ENCODE measurements at places on chromosomes 16 and 17.

DNA sequence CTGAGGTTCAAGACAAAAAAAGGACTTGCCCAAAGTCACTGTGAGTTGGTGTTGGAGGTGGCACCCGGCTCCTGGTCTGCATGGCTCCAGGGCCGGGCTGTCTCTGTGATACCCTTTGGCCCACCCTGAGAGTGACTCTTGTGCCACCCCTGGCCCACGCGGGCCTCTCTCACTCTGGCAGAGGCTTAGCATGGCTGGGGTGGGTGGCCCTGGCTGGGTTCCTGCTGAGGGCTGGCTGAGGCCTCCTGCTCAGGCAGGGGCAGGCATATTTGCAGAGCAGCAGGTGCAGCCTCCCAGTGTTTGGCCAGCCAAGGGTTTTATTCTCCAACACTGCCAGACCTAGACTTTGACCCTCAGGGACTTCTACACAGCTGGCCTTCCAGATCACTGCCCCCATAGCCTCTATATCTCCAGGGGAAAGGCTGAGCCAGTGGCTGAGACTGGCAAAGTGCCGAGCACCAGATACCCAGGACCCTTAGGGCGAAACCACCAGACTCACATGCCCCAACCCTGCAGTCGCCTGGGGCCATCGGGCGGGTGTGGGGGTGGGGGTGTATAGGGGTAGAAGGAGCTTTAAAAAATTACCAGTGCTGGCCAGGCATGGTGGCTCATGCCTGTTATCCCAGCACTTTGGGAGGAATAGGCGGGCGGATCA lies 21.5 kb upstream of the ADGRG1 start:
- DNase-seq, result no peak

GRCh38 chr16:47895146-47895545 lies 260.6 kb downstream of the ABCC12 start:
- DNase-seq, result no peak

GRCh38 chr16:74651841-74652240 lies 14.8 kb downstream of the RFWD3 start:
- DNase-seq, result no peak

GRCh38 chr17:82399601-82400101 lies 18.5 kb upstream of the HEXD start:
- no peak for DNase-seq

DNA sequence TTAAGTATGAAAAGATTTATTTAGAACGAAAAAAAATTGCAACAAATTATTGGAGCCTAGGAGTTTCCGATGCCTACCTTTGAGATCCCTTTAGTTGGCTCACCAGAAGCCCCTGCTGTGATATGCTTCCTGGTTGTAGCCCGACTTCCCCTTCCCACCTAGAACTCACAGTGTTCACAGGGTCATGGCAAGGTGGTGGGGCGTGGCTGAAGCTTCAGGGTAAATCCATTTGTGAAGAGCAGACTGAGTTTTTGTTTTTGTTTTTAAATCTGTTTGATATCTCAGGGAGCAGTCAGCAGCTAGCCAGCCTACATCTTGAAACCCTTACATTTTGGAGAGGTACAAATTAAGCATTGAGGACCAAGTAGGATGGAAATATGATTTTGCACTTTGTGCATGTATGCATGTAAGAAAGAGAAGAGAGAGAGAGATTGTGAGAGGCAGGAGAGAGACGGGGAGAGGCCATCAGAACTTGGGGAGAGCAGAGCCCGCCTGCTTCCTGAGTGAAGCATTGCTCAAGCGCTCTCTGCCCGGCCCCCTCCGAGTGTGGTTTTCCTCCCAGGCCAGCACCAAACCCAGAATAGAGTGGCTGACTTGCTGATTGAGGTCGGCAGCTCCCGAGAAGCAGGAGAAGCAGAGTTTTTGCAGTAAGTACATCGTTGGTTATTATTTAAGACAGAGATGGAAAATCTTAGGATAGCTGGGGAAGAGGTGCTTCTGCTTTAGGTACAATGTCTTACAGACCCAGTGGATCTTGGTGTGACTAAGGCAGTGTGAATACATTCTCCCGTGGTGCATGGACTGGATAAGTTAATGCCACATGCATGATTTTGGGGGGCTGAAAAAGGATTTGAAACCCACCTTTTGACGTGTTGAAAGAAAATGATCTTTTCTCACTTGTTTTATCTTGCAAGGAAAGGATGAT lies 64.2 kb downstream of the SPECC1 start:
- no peak for DNase-seq

DNA sequence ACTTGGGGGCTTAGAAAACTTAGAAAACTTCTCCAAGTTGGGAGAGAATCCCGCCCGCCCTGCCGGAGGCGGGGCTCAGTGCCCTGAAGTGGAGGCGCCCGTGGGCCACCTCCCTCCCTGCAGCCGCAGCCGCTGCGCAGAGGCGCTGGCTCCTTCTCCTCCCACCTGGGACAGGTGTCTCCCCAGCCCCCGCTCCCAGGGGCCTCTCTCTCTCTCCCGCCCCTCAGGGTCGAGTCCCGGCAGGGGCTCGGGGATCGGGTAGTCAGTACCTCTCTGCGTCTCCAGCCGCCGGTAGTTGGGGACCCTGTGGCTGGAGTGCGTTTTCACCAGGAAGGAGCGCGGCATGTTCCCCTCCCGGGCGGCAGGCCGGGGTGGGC lies 257 bp downstream of the SNAI3 start:
- no peak for DNase-seq

DNA sequence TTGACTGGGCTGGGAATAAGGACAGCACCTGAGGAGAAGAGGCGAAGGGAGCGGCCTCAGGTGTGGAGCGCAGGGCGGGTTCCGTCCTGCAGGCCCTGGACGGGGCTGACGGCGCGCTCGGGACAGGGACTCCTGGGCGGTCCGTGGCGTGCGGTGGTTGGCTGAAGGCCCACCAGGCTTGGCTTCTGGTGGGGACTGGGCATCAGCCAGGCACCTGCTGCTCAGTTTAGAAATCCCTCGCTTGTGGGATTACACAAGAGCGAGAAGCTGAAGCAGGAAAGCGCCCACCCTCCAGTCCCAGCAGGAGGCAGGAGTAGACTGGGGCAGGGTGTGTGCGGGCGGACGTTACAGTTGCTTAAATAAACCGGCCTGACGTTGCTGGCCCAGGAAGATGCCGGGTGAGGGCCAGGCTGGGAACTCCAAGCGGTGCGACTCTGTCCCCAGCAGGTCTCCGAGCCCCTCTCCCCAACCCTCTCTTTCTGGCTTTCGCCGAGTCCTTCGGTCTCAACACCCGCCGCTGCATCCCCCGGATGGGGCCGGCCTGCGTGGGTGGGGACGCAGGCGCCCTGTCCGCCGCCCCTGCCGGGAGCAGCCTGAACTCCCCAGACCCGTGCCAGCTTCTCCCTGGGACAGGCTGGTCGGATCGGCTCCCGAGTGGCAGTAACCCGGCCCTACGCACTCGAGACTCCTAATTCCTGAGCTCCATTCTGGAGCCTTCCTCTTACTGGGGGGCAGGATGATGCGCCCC lies 639 bp downstream of the MIF4GD start:
- peak; percentile 56 for DNase-seq
